ENCODE measurements at places on chromosomes 2 and 18.

- DNase-seq: no peak
Measured at GRCh38 chr18:67266246-67267237, 250.0 kb downstream of the DSEL start.

DNA sequence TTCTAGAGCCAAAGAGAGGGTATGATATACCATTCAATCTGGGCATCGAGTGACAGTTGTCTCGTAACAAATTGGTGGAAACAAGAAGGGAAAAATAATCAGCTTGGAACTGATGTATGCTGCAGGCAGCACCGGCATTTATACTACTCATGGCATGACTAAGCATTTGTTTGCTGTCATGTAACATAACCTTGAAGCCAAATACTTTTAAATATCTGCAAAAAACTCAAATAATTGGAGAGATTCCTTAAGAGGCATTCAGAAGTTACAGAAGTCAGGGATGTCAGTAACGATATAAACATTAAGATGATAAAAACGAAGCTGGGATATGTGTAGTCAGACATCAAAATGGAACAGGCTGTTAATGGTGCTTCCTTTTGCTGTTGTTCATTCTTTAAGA, 157.3 kb upstream of the MMADHC start:
- no peak for DNase-seq

- no peak for DNase-seq
Measured at GRCh38 chr2:44772669-44773378, 168.7 kb upstream of the SIX3 start.

GRCh38 chr2:161754379-161754778, 130.2 kb downstream of the SLC4A10 start:
- DNase-seq: no peak

- DNase-seq: peak; percentile 39
Measured at GRCh38 chr18:24368749-24369148, 28.9 kb downstream of the OSBPL1A start.

DNA sequence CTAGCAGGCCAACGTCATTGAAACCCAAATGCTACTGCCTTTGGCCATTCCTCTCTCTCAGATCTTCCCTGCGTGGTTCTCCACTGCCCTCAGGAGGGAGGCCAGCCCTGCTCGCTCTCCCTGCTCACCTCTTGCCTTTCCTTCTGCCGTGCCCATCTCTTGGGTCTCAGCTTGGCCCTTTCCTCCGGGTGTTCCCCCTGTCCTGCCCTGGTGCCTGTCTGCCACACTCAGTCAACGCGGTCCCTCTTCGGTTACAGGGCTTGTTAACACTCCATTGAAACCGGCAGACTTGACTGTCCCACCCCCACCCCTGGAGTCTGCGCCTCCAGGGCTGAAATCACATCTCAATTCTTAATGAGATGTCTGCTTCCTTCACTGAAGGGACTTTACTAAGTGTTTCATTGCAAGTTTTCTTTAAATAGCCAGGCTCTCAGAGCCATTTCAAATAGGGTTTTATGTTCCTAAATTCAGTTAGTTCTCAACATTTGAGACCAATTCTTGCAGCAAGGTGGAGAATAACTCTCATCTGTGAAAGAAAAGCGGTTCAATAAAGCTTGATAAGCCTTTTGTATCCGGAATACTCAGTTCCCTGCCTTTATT, 237.6 kb downstream of the DYSF start:
- no peak for DNase-seq

- no peak for DNase-seq
Measured at GRCh38 chr2:43848214-43848613, 9.4 kb downstream of the ABCG8 start.

DNA sequence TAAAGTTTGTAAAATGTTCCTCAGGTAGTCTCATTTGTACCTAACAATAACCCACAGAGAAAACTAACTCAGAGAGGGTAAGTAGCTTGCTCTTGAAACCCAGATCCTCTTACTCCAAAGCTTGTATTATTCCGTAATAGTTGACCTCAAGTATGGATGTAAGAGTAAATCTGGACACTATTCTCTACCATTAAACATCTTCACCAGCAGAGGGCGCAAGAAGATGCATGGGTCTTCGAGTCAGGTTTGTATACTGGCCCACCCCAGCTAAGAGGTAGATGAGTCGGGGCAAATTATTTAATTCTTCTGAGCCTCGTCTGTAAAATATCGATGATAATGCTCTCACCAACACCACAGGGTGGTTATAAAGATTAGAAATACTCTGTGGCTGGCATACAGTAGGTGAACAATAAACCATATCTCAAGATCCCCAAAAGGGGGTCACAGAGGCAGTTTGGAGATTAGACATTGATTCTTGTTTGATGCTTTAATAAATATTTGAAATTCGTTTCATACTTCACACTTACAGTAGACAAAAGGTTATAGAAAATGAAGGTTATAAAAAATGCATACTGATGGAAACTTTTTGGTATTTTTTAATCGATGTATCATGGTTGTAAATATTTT, 3.5 kb upstream of the CABLES1 start:
- peak; percentile 80 for DNase-seq

GRCh38 chr18:48589797-48590519, 51.1 kb downstream of the CTIF start:
- no peak for DNase-seq

DNA sequence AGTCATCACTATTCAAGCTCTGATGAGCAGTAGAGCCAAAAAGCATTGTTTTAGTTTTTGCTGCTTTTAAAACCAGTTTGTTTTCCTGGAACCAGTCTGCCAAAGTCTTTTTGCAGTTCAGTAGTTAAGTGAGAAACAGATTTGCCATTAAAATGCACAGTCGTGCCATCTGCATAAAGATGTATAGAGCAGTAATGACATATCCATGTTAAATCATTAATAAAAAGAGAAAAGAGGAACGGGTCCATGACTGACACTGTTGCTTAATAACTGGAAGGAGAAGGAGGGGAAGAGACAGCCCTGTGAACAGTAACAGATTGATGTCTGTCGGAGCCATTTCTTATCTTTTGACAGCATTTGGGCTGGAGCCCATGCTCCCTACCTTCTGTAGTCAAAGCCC, 704.6 kb downstream of the SATB2 start:
- no peak for DNase-seq

DNA sequence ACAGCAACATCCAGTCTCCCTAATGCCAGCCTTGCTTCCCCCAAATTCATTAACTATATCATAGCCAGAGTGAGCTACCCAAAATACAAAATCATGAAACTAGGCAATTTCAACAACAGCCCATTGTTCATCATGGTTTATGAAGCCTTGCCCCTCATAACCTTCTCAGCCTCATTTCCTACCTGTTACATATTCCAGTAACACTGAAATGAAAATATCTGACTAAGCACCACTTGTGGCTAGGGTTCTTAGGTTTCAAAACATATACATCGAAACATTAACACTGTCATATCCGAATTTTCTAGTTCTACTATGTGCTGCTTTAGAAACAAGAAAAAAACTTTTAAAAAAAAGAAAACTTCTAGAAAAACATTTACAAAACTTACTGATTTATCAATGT, 59.5 kb downstream of the ATAD2B start:
- peak; percentile 2 for DNase-seq

- DNase-seq: no peak
Measured at GRCh38 chr2:229133155-229133772, 137.8 kb downstream of the PID1 start.

DNA sequence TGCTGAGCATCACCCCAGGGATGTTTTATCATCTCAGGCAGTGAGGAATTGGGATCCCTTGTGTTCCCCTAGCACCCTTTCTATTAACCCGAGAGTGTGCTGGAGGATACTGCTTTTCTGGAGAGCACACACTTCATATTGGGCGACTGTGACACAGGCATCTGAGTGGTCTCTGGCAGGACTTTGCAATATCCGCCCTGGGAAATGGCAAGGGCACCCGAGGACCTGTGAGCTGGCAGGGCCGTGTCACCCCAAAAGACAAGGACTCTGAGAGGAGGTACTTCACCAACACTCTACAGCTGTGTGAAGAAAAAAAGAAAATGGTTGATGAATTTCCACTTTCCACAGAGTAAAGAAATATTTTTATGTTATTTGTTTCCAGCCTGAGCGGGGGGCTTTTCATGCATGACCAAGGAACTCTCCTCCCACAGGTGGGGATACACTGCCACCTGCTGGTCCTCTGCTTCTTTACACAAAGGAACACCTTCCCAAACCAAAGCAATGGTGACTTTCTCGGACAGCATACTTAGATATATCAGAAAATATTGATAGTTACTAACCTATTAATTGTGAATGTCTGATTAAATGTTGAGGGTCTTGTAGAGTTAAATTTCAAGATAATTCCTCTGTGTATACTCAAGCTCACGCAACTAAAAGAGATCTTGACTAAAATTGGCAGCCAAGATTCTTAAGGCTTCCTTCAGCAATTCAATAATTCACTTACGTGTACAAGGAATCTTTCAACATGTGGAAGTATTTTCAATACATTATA, 45.9 kb upstream of the REG3G start:
- DNase-seq: no peak

DNA sequence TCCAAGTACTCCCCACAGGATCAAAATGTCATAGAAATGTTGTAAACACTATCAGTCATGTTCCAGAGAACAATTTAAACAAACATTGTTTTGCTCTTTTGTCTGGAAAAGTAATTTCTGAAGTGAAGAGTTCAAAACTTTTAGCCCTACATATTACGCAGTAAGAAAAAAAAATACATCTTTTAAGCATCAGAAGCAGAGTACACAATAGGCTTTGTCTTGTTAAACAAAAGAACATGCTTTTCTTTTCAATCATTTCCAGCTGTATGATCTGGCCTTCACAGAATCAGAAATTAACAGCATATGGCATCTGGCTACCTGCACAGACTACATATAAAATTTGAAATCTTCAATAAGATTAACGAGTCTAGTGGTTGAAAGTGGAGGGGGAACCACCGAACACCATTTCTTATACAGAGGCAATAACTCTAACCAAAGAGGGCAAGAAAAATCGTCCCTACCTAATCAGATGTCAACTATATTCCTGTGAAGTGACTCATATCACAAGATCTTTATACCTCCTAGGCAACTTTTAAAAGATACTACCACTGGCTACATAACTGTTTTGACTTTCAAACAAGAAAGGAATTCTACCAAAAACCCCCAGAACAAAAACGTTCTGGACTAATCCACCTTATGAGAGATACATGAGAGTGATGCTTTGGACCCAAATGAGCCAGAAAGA, 149.3 kb downstream of the EXOC6B start:
- no peak for DNase-seq

DNA sequence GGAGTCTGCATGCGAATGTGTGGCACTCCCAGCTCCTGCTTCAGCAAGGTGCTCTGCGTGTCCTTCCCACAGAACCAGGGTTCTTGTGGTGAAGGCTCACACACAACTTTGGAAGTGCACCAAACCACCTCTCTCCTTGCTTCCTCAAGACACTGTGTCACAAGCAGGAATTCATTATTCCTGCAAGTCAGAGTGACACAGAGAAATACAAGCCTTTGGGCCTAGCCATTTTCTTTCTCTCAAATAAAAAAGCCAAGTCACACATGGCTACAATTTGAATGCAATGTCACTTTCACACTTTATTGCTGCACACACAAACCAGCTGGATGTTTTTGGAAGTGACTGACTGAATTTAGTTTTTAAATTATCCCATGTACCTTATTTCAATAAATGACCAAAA, 30.1 kb upstream of the THOC1 start:
- no peak for DNase-seq

- DNase-seq: no peak
Measured at GRCh38 chr18:14944838-14945237, 196.9 kb downstream of the ANKRD30B start.

GRCh38 chr2:128370468-128371247, 52.0 kb upstream of the HS6ST1 start:
- no peak for DNase-seq

DNA sequence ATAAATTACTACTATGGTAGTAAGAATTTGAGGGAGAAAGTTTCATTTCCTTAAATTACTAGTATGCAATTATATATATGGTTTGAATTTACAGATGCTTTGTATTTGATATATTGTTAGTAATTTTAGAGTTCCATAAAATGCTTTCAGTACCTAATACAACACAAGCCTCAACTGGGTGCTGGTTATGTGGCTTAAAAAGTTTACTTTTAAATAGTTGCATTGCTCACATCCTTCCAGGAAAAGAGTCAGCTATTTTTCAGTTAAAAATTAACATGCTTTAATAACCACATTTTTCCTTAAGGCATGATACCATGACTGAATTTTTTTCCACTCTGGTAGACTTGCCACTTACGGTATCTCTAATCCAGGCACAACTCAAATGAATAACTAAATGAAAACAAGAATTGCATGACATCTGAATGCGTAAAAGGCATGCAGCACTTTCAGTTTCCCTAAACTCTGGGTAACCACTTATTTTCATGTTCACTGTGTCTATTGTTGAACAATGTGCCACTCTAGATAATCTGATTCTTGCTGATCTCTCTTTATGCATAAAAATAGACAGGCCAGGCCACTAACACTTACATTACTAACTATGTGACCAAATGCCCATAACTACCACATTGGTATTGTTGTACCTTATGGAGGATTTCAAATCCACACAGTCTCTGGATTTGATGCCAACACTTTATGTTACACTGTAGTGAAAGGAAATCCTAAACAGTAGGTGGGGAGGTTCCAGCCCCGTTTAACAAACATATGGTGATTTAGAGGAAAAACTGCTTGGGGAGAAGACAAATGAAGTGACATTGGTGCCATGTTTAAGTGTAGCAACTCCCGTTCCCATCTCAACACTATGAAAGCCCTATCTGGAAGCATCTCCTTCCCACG, 35.5 kb upstream of the SLC35F5 start:
- no peak for DNase-seq

DNA sequence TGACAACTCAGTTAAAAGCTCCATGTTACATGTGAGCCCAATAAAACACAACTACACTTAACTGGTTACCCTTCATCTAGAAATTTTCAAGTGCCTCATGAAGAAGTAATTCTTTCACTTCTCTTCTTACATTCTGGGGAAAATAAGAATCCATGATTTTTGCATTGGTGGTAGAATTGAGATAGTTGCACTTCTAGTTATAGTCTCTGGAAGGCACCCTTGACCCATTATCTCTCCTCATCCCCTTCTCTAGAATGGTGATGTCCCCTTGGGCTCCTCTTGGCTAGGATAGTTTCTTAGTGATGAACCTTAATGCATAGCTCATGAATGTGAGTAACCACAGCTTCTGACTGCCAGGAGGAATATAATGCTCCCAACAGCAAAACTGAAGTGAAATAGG, 3.6 kb downstream of the LGALSL start:
- no peak for DNase-seq

GRCh38 chr18:47471784-47472183, 220.3 kb upstream of the SKOR2 start:
- no peak for DNase-seq

- DNase-seq: no peak
Measured at GRCh38 chr18:37574113-37574512, 8.5 kb upstream of the CELF4 start.

DNA sequence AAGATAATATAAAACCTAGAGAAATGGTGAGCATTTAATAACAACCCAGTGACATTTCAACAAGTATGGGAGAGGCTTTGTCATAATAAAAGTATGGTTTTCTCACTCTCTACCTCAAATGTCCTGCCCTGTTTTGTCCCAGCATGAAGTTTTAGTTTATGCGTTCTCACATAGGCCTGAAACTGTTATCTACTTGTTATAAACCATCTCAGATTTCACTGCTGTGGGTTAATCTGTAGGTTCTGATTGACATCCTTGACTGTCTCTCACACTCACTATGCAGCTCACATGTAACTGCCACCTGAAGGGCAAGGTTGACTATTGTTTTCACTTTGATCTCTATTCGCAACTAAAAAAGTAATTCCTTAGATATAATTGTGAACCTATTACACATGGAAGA, 44.9 kb downstream of the ZEB2 start:
- DNase-seq: no peak

All from CD4-positive, CD25-positive, alpha-beta regulatory T cell (primary cell).